Stimulated activated CD4-positive, alpha-beta T cell treated with anti-CD3 and anti-CD28 coated beads, Interleukin-4, amount 100 ng/mL, for 4 hours (primary cell): ENCODE measurements at places on chromosomes 2 and 18.

DNA sequence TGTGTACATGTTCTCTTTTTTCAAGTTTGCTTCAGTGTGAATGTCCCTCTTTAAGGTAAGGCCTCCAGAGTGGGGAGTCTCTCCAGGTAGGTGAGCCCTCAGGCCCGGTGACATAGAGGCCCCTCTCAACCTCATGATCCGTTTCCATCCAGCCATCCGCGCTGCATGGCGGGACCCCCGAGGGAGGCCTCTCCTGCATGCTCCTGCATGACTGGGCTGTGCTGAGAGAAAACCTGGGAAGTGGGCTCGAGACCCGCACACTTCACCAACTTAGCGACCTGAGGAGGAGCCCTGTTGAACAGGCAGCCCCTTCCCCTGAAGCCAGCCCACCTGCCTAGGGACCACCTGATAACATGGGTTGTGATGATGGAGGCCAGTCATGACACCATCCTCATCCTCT lies 131.3 kb upstream of the EPAS1 start:
- no peak for DNase-seq

DNA sequence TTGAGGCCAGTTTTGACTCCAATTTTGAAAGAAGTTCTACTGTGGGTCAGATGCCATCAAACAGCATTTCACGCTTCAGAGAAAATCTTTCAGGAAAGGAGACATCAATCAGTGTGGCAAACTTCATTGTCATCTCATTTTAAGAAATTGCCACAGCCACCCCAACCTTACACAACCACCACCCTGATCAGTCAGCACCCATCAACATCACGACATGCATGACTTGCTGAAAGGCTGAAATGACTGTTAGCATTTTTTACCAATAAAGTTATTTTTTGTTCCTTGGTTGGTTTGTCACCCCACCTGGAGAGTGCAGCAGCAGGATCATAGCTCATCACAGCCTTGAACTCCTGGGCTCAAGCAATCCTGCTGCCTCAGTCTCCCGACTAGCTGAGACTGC lies 10.4 kb downstream of the DNAJC10 start:
- DNase-seq = no peak

DNA sequence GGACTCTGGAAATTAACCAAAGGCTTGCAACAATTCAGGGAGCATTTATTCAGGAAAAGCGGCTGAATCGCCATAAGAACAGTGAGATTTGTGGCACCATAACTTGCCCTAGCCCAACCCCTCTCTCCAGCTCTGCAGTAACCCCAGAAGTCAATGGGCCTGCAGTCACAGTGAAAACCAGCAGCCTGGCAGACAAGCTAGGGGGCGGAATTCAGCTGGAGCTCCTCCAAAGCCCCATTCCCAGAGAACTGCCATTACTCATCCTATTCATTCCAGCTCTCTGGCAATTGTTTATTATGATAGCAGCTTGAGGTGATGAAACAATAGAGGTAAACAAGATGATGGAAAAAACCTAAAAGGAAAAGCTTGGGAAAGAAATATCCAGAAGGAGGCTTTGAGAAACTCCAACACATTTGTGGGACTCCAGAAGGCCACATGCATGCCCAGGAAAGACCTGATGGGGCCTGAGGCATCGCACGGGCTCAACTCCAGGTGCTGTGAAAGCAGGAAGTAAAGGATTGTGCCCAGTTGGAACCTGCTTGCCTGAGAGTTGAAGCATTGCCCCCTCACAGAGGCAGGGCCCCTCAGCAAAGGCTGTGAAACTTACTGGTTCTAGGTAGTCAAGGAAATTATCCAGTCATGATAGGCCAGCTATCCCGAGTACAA lies 126.7 kb downstream of the TWIST2 start:
- no peak for DNase-seq

DNA sequence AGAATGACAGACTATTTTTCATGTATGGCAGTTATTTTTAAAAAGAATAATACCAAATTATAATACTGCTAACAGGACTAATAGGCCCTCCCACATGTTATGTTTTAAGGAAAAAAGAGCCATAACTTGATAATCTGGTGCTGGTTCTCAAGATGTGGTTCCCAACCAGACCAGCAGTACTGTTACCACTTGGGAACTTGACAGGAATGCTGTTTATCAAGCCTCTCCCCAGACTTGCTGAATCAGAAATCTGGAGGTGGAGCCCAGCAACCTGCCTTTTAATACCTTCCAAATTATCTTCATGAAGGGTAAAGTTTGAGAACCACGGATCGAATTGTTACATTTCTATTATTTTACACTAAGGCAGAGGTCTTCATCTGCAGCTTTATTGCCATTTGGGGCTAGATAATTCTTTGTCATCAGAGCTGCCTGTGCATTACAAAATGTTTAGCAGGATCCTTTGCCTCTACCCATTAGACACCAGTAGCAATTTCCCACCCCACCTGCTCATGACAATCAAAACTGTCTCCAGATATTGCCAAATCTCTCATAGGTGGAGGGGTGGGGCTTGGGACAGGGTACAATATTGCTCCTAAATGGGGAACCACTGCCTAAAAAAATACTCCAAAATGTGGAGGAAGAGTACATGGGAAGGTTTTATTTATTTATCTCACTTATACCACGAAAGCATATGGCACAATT lies 629.6 kb downstream of the ARHGAP15 start:
- no peak for DNase-seq

DNA sequence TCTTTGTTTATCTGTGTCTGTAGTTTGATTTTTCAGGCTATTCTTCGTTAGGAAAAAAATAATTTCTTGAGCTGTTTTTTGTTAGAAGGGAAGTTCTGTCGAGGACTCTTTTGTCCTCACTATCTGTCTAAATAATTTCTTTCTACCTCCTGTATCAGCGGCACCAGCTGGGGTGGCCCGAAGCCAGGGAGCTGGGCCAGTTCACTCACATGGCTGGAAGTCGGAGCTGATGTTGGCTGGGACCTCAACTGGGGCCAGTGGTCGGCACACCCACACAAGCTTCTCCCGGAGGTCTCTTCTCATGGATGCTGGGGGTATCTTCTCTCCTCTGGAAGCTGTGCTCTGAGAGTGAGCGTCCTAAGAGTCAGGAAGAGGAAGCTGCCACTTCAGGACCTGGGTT lies 8.0 kb upstream of the PDIA6 start:
- no peak for DNase-seq

DNA sequence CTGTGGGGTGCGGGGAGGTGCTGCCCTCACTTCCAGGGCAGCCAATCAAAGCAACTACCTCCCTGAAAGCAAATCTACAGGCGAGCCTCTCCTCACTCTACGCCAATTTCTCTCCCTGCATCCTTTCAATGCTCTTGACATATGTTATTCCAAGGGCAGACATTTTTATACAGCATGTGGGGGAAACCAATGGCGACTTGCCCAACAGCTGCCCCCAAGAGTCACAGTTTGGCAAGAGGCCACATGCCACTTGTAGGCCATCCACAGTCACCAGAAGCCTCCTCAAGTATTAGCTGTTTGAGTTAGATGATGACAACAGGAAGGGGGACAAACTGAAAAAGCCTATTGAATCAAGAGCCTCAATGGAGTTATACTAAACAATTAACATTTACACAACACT lies 114.6 kb downstream of the MYO5B start:
- no peak for DNase-seq

DNA sequence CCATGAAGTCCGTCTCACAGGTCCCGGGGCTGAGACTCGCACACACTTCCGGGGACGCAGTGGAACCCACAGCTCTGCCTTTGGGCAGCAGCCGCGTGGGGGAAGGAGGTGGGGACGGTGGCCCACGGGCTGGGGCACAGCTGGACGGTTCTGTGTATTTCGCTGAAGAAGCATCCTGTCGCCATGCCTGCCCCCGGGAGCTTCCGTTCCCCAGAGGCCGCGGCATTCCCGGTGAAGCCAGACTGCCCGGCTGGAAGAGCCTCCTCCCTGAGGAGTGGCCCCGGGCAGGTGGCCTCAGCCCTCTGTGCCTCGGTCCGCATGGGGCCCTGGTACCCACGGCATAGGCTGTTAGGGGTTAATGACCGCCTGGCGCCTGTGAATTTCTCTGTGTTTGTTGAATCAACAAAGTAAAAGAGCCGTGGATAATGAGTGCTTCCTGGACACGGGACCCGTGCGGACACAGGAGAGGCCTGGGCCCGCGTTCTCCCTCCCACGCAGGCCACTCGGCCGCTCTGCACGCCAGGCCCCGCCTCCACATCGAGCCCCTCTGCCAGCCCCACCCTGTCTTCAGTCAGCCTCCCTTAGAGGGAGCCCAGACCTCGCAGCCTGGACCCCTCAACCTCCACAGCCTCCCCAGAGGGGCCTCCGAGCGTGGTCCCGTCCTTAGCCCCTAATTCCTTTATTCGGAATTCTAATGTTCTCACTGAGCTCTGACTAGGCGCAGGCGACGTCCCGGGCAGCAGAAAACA lies 51.0 kb downstream of the KCNG2 start:
- DNase-seq = no peak

- no peak for DNase-seq
Measured at GRCh38 chr2:104028061-104028460, 825.9 kb upstream of the POU3F3 start.

- no peak for DNase-seq
Measured at GRCh38 chr18:5709476-5710095, 165.8 kb upstream of the EPB41L3 start.

DNA sequence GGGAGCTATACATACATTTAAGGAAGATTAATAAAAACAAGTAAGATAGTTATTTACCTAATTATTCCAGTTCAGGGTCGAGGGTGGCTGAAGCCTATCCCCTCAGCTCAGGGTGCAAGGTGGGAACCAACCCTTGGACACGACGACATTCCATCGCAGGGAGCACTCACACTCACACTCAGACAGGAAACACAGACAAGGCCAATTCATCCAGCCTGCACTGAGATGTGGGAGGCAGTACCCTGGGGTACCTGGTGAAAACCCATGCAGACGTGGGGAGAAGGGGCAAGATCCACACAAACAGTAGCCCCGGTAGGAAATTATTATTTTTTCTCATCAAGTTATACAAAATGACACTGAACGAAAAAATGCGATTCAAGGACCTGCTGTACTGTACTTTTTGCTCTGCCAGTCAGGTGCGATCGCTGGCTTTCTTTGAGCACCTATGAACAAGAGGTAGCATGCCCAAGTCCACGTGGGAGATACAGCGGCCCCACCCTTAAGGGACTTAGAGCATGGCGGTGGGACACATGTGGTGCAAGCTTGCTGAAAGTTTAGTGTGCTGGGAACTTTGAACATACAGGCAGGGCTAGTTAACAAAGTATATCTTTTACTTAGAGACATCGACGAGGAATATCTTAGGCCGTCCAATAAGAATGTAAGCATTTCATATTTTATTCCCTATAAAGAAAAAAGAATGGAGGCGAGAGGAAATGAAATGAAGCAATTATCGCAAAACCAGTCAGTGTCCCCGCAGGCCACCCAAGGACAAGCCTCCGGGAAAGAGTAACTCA lies 624 bp downstream of the METTL8 start:
- peak; percentile 40 for DNase-seq

- DNase-seq = no peak
Measured at GRCh38 chr18:44938720-44939665, 258.3 kb downstream of the SETBP1 start.

GRCh38 chr2:25698752-25699151 lies 25.4 kb upstream of the DTNB start:
- no peak for DNase-seq

GRCh38 chr2:134683561-134684112 lies 35.2 kb downstream of the TMEM163 start:
- DNase-seq = no peak

GRCh38 chr2:136325844-136326331 lies 207.9 kb upstream of the CXCR4 start:
- no peak for DNase-seq

- no peak for DNase-seq
Measured at GRCh38 chr2:69163109-69163508, 150.1 kb downstream of the ANTXR1 start.

- DNase-seq = no peak
Measured at GRCh38 chr2:96264086-96264485, 1.7 kb downstream of the TMEM127 start.

DNA sequence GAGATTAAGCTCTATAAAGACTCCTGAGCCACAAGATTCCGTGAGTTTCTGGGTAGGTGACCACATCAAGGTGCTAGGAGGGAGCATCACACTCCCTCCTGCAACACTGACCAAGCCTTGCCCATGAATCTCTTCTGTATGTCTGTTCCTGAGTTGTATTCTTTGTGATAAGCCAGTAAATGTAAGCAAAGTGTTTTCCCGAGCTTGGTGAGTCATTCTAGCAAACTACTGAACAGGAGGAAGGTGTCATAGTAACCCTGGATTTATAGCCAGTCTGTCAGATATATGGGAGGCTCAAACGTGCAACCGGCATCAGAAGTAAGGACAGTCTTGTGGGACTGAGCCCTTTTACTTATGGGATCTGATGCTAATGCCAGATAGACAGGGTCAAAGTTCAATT lies 346.1 kb upstream of the KYNU start:
- no peak for DNase-seq

- no peak for DNase-seq
Measured at GRCh38 chr2:67217398-67217797, 179.7 kb upstream of the ETAA1 start.

DNA sequence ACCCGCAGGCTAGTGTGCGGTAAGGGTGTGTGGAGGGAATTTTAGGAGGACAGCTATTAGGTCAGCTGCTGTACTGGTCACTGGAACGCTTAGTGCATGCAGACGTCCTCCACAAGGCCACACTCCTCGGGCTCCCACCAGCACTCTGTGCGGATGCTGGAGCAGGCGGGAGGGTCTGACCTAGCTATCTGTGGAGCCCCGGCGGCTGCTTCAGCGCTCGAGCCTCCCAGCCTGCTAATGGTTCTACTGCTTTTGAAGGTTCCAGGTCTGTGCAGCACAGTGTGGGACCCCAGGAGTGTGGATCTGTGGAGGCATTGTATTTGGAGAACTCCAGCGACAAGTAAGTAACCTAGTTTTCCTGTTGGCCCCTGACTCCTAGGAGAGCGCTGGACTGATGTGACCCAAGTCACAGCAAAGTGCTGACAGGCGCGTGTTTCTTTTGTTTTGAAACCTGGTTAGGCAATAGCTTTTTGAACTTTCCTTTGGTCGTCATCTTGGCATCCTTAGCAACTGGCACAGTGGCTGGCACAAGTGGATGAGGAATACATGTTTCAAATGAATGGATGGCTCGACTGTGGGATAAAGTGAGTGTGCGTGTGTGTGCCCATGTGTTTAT lies 113.5 kb downstream of the ZNF236 start:
- DNase-seq = no peak

GRCh38 chr2:216030216-216030615 lies 16.9 kb upstream of the MREG start:
- DNase-seq = no peak

DNA sequence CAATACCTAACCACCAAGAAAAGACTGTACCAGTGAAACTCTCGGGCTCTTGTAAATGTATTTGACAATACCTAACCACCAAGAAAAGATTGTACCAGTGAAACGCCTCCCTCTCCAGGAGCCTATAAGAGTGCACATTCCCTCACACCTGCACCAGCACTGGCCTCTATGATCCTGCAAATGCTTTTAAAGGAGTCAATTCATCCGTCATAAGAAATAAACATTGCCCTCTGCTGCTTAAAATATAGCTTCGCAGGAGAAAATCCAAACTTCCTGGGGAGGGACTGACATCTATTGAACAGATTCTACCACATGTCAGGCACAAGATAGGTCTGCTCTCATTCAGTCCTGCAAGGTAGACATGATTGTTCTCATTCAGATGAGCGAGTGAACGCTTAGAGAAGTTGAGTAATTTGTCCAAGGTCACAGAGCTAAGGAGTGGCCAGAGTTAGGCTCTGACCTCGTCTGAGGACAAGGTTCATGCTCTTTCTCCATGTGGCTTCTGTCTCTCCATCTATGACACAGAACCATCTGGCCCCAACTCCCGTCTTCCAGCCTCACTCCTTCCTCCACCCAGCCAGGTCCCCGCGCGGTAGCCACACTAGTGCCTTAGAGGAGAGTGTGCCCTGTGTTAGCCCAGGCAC lies 38.7 kb downstream of the MCFD2 start:
- DNase-seq = no peak
